ENCODE measurements at places on chromosomes 3 and 15. TPM values are rescaled to one million over a fixed set of nuclear protein-coding genes. Genes with fewer than 3 reads are reported as not detected.

The ST8SIA2 gene
- 2.1 TPM for total RNA-seq

DNA sequence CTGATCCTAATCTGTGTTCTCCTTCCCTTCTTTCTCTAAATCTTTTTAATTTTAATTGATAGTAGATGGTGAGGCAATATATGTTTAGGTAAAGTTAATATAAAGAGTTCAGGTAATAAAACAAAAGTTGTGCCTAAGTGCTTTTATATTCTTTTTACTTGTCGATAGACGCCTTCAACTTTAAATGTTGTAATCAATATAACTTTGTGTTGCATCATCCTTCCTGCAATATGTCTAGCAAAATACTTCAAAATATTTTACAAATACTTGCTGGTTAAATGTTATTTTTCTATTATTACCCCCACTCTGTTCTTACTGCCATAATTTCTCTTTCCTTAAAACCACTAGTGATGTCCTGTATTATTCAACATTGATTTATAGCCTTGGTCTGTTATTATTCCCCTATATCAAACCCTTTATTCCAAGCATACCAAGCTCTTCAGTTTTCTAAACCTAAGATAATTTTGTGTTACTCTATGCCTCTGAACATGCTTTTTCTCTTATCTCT is 92.4 kb downstream of the NAALADL2 start:
- no peaks in the 10 kb centered on the region for H3K27me3 ChIP-seq
- H3K27ac ChIP-seq, result no peak overlapping the region
- no peak for DNase-seq
- no peaks in the 10 kb centered on the region for H3K36me3 ChIP-seq
- no peak overlapping the region for H3K4me3 ChIP-seq

DNA sequence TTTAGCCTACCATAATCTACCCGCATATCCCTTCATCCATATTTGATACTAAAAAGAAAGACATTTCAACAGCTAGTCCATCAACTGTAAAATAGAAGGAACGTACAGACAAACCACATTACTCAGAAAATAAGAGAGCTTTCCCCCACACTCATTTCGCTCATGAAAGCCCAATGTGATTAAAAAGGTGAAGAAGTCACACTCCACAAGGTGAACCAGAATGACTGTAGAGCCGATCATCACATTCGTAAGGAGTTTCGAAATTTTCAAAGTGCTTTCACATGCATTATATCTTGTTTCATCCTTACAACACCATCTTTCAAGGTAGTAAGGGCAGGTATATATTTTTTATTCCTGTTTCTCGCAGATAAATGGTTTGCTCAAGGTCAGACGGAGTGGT is 225.3 kb downstream of the FOXP1 start:
- H3K27me3 ChIP-seq, result no peaks in the 10 kb centered on the region
- H3K27ac ChIP-seq, result no peak overlapping the region

- no peaks in the 10 kb centered on the region for H3K4me1 ChIP-seq
- H3K4me3 ChIP-seq, result no peak overlapping the region
- no peaks in the 10 kb centered on the region for H3K36me3 ChIP-seq
- H3K27ac ChIP-seq, result no peak overlapping the region
- DNase-seq, result no peak
- H3K27me3 ChIP-seq, result no peaks in the 10 kb centered on the region
Observed at GRCh38 chr3:109184726-109185125, 48.2 kb downstream of the C3orf85 start.

The LRTM1 gene
- total RNA-seq, result 0.47 TPM

DNA sequence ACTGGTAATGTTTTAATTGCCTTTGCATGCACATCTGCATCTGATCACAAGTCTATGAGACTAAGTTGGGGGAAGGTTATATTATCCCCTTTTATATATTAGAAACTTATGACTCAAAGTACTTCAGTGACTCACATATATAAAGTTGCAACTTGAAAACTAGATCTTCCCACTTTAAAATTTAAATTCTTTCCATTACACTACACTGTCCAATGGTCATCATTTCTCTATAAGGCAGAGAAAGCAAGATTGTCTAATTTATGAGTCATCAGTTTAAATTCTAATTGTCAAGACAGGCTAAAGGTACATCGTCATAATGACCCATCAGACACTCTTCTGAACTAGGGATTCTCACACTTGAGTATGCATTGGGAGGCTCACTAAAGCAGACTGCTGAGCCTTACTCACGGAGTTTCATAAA is 37.9 kb downstream of the CPA3 start:
- H3K36me3 ChIP-seq, result no peaks in the 10 kb centered on the region
- no peak for DNase-seq
- no peaks in the 10 kb centered on the region for H3K4me1 ChIP-seq
- H3K27me3 ChIP-seq, result no peaks in the 10 kb centered on the region

The PARP3 gene
- total RNA-seq, result 8.0 TPM

Data from thymus (tissue), 14 donors.